ENCODE measurements at places on chromosomes 3 and 15.

GRCh38 chr3:129672412-129672811 is 65.9 kb upstream of the PLXND1 start:
- DNase-seq: no peak

DNA sequence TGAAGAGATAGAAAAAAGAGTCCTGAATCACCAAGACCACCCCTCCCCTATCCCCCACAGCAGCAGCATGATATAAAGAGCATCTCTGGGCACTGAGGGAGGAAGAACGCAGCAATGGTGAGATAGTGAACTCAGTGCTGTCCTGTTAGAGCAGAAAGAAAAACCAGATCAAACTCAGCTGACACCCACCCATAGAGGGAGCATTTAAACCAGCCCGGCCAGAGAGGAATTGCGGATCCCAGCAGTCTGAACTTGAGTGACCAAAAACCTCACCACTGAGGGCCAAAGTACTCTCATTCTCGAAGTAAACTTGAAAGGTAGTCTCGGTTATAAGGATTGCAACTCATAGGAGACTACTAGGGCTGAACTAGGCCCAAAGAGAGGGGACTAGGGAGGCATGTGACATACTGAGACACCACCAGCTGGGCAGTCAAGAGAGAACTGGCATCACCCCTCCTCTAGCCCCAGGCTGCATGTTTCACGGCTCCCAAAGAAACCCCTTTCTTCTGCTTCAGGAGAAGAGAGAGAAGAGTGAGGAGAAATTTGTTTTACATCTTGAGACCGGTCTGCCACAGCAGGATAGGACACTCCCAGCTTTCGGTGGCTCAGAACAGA is 39.2 kb upstream of the TGFBR2 start:
- no peak for DNase-seq

DNA sequence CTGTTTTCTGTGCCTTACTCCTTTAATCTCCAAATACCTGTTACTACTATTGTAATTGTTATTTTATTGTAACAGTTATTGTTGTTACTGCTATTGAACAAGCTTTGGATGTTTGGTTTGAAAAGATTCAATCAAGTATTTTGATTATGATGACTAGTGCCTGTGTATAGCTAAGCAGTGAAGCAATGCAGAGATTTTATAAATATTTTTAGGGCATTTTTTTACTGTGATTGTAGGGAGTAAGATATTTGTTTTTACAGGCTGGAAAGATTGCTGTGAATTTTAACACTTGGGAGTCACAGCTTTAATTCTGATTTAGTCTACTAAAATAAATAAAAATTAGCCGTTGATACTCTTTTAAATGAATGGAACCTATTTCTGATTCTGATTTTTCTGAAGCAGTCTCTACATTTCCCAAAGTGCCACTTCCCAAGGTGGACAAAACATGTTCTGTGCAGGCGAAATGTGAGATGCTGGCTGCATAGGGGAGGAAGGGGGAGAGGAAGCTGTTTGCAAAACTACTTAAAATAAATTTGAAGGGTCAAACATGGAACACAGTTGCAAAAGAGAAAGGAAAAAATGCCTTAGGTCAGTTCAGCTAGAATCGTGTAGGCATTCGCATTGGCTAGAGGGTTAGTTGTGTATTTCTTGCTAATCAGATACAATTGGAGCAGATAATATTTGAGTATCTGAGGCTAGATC is 25.7 kb downstream of the EEFSEC start:
- no peak for DNase-seq

DNA sequence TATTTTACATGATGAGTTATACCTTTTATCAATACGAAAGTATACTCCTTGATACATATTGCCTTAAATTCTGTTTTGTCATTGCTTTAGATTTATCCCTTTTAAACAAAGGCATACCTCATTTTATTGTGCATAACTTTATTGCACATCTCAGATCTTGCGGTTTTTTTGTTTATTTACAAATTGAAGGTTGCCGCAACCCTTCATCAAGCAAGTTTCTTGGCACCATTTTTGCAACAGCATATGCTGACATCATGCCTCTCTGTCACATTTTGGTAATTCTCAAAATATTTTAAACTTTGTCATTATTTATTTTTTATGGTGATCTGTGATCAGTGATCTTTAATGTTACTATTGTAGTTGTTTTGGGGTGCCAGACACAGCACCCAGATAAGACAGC is 20.9 kb downstream of the SNRK start:
- no peak for DNase-seq

DNA sequence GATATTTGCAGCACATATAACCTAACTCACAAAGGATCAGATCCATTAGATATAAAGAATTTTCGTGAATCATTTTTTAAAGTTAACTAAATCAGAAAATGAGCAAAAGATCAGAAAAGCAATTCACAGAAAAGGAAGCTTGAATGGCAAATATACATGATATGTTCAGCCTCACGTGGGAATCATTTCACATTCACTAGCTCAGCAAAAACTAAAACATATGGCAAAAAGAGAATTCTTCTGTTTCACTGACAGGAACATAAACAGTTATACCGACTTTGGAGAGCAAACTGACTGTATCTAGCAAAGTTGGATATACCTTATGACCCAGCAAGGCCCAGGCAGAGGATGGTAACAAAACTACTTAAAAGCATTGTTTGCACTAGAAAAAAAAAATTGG is 34.0 kb upstream of the NR2E3 start:
- no peak for DNase-seq

- DNase-seq: no peak
Observed at GRCh38 chr15:29888646-29889045, 66.4 kb upstream of the TJP1 start.

DNA sequence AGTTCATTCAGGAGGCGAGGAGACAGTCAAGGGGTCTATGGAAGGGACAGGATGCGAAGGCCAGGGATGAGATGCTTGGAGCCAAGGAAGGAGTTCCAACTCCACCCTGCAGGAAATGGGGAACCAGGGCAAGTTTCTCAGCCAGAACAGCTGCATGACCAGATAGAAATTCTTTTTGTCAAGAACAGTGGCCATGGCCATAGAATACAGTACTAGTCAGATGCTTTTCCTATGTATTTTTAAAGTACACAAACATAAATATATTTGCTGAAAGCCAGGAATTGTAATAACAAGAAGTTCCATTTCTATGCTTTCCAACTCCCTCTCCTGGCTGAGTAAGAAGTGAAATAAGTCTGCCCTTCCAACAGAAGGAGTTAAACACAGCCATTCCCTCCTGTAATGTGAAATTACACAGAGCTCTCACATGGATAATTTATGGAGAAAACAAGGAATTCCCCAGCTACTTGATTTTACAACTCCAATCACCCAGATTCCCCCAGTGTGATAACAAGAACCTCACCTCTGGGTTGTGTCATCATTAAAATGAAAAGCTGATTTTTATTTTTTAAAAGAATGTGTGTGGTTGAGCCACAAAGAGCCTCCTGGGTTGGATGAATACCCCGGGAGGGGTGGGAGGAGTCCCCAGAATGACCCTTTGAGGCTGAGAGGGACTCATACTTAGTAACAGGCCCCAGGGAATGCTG is 124.6 kb upstream of the ARHGEF3 start:
- no peak for DNase-seq

GRCh38 chr3:107465064-107465631 is 57.6 kb upstream of the BBX start:
- DNase-seq: no peak

DNA sequence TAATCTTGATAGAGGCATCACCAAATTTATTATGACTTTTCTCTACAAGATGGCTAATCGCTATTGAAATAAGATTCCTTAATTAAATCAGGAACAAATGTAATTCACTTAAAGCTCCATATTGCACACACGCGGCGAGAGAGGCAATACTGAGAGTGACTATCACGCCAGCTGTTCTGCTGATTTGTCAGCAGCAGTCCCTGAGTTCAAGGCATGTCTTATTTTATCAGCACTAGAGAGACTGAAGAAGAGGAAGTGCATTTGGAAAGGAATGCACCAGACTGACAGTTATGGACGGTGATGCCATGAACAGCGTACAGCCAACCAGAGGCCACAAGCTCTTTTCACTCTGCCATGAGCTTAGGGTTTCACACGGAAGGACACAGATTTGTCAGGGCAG is 83.6 kb upstream of the SLCO3A1 start:
- no peak for DNase-seq

- no peak for DNase-seq
Observed at GRCh38 chr3:67876261-67876660, 221.8 kb upstream of the SUCLG2 start.

DNA sequence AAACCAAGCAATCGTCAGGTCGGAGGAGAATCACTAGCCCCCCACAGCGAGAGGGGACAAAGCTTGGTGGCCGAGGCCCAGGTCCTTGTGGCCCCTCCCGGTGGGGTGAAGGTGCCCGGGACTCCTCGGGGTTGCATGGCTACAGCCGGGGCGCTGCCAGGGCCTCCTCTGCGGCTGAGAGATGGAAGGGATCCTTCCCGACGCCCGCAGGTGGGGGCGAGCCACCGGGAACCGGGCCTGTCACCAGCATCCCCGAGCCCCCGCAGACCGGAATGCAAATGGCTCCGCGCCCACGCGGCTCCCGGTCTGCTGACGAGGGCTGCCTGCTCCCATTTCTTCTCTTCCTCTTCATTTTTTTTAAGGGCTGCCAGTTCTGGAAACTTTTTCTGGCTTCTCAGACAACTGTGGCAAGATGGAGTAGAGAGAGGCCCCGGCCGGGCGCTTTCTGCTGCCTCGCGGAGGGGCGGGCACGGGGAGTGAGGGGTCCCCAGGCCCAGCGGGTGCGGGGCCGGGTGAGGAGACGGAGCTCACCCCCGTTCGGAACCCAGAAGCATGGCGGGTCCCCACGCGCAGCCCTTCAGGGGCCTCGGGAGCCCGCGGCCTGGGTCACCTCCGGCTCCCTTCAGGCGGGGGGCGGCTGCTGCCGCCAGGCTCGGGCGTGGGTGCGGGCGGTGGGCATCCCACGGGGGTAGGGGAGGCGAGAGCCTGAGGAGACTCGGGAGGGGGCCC is 27.5 kb downstream of the MELTF start:
- DNase-seq: no peak

GRCh38 chr3:132145833-132146232 is 111.0 kb upstream of the CPNE4 start:
- DNase-seq: no peak

DNA sequence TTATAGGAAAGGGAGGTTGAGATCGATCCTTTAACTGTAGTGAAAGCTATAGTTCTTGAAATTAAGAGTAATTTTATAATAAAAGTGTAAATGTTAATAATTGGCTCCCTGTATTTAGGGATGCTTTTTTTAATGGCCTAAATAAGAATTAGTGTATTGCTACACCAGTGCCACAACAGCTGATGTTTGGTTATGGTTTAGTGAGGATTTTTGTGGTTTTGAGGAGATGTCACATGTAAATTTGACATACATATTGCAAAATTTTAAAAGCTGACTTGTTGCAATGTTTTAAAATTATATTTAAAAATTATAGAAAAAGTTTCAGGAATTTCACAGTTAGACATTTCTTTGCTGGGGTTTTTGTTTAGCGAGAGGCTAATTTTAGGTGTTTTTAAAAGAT is 3.9 kb downstream of the TSC22D2 start:
- no peak for DNase-seq

- no peak for DNase-seq
Observed at GRCh38 chr3:189806171-189806951, 175.2 kb downstream of the TP63 start.

DNA sequence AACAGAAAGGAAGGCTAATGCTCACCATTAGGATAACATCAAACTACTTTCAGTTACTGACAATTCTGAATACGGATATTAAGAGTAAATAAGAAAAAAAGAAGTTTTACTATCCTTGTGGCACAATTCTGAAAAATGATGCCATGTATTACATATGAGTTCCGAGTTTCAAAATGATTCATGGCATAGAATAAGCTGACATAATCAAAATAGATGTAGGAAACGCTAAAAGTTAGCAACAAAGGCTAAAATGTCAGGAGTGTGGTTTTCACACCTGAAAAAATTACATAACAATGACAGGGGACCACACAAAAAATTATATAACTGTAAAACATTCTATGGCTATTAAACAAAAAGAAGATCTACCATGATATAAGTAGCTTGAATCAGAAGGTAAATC is 1131.9 kb downstream of the OTOL1 start:
- DNase-seq: no peak

DNA sequence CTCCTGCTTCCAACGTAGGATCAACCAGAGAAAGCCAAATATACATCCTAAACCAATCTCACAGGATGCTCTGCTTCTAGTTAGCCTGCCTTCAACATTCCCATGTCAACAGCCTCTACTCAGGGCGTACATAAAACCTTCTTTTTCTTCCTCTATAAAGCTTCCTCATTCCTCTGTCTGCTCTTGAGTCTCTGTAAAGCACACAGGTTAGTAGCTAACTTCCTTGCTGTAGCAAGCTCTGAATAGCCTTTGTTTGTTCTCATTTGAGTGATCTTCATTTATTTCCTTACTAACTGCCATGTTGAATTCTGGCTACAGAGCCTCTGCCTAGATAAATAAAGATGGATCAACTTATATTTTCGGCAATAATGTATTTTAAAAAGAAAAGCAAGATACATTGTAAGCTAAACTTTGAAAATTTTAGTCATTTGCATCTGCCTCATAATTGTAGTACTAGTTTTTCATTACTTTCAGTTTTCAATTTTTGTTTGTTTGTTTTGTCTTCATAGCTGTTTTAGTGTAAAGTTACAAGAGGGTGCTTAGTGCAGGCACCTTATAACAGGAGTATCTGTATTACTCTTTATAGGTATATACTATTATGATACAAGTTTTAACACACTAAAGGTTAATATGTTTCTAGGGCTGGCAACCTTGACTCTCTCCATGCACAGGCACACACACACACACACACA is 498.2 kb downstream of the PYDC2 start:
- no peak for DNase-seq

DNA sequence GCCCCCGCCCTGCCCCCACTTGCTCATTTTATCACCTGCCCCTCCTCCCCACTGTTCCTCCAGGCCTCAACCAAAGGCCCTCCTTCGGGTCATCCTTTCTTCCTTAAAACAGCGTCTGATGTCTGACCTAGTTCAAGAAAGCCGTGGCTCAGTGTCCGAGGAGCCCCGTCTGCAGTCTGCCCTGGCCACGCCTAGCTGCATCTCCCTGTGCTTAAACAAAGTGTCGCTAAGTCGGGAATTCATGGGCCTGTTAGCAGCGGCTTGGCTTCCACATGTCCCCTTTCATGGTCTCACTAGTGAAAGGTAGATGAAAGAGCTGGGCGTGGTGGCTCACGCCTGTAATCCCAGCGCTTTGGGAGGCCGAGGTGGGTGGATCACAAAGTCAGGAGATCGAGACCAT is 41.2 kb downstream of the TM2D3 start:
- DNase-seq: no peak

DNA sequence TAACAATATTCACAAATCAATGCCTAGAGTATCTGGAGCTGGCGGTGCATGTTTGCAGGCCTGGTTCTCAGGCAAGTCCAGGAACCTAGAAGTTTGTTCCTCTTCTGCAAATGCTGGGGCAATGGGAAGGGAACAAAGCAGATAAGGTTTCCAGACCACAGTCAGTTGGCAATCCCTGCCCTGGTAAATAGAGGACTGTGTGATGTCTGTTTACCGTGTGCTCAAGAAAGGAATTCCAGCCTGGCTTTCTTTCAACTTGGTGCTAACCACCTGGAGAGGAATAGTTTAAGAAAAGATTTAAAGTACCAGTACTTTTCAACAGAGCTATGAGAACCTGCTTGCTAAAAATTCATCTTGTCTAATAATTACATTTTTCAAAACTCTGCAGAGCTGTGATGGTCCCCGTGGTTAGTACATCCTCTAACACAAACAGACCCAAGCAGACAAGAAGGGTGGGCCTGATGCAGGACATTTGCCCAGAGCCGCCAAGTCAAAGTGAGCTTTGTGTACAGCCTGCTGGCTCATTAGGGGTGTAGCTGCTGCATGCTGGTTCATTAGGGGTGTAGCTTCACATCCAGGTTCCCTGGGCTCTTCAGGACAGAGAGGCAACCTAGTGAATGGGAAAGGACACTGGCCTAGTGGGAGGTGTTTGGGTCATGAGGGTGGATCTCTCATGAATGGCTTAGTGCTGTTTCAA is 220.5 kb downstream of the SQOR start:
- no peak for DNase-seq
